ENCODE measurements at places on chromosomes 1 and 21.

DNA sequence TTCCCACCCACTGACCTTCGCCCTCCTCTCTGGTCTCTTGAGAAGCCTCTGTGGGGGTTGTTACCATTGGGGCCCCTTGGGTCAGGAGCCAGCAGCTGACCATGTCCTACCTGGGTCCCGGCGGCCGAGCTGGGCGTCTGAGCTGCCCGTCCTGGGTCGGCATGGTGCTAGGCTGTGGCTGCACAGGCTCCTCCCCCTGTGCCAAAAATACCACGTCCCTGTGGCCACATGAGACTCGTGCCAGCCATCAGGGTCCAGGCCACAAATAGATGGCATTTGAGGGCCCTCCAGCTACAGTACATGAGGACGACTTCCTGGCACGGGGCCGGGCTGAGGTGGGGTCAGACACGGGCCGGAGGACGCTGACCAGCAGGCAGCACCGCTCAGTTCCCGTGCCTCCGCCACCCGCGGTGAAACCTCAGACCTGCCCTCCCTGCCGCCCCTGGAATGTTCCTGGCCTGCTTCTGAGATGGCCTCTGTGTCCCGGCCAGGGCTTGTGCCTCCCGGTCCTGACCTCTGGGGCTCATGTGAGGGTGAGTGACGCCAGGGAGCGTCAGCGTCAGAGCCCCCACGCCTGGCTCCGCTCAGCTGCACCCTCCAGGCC lies at the start of gene PERM1:
PERM1 (minus strand) TSS at position 139 of the 604 bp plus-strand sequence. CDS start 1,064 bp downstream, outside the sequence.
- DNase-seq = no peak

GRCh38 chr1:205962821-205963221 lies 19.6 kb upstream of the SLC26A9 start:
- DNase-seq = no peak

GRCh38 chr1:41280202-41281032 lies 38.3 kb upstream of the SCMH1 start:
- no peak for DNase-seq

- no peak for DNase-seq
These were observed 45.7 kb downstream of the SLC9A1 start for GRCh38 chr1:27109103-27109822.

DNA sequence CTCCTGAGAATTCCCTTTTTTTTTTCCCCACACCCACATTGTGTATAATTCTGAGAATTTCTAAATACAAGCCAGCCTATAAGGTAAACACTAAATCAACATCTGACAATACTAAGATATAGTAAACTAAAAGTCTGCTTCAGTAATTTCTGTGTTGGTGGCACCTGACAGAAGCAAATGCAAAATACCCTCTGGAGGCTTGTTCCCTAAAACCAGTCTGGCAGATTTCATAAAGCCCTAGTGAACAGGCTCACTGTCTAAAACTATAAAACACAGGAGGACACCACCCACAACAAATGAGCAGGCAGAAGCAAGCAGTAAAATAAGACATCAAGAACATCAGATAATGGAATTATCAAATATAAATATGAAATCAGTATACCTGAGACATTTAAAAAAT lies 11.5 kb downstream of the TRIM33 start:
- no peak for DNase-seq

DNA sequence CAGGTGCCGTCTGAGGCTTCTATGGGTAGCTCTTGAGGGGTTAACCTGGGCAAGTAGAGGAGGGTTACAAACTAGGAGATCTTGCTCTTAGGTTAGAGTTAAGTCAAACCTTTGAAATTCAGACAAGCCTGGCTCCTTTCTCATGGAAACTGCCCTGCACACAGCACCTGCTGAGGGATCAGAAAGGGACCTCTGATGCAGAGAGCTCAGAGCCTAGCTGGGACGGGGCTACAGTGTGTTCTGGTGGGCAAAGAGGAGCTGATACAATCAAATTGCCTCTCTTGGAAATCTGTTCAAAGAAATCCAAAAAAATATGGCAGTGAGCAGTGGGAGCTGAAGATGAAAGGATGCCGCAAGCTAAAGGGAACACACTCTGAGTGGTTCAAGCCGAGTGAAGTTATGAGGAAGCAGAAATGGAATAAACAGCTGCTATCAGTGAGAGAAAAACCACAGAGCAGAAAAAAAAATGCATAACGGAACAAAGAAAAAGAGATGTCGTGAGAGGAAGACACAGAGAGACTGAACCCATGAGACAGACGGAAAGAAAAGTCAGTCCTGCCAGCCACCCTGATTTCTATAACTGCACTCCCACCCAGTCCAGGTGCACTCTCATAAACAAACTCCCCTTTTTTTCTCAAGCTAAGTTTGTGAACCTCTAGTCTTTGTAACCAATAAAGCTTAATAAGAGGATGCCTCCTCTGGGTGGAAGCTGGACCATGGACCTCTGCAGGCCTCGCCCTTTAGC lies 26.6 kb downstream of the PAFAH2 start:
- no peak for DNase-seq

GRCh38 chr1:2133879-2134215 lies 60.7 kb downstream of the FAAP20 start:
- DNase-seq = no peak

GRCh38 chr1:67429011-67429527 lies 1.1 kb downstream of the SERBP1 start:
- no peak for DNase-seq

DNA sequence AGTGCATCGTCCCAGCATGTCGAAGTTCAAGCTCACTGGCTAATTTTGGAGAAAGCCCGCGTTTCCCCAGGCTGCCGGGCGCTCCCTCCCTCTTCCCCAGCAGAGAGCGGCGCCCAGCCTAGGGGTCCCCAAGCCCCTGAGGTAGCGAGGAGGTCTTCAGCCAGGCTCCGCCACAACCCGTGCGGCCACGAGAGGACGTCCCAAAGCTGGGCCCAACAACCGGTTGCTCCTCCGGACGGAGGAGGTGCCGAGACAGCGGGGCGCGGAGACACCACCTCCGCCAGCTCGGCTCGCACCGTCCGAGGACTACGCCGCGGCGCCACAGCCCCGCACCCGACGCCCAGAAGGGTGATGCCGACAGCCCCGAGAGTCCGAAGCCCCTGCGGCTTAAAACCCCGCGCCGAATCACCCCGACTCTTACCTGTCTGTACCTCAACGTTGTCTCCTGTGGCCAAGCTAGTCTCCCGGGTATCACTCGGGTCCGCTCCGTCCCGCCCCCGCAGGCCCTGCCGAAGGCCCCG lies at the start of gene DENND2C:
DENND2C (minus strand) TSS at position 488 of the 521 bp plus-strand sequence. CDS start 44,065 bp downstream, outside the sequence.
- no peak for DNase-seq

GRCh38 chr1:59879574-59879973 lies 47.0 kb downstream of the CYP2J2 start:
- peak; percentile 38 for DNase-seq

DNA sequence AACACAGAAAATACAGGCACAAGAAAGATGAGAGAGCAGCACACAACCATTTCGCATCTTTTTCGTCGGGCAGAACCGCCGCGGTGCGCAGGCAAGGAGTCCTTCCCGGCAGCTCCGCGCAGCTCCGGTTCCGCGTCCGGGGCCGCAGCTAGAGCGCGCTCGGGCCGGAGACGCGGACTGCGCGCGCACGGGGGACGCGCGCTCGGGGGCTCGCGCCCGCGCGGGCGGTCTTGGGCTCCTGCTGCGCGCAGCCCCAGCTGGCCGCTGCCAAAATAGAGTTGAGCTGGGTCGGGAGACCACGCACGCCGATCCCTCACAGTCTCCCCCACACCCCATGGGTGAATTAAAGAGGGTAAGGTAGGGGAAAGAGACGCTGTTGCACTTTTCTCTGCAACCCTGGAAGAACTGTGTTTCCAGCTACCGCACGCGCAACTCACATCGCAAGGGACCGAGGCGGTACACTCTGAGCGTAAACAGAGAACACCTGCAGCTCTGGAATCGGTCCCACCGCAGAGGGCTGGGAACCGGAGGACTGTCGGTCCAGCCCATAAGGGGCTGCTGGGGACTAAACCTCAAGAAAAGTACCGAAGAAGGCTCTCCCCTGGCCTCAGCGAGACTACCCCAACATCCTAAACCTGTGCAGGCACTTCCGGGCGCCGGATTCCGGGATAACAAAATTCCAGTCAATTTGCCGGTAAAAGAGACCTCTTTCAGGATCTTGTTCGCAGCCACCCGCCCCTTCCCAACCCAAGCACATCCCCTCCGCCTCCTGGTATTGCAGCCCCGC lies 1.7 kb downstream of the NR5A2 start:
- peak; percentile 72 for DNase-seq

- DNase-seq = no peak
These were observed 1.3 kb upstream of the PLA2G5 start for GRCh38 chr1:20068722-20069121.
